ENCODE measurements at places on chromosomes 7 and 10.
A peak's percentile ranks its signal among the peaks of the same experiment; 100 is the strongest.

- DNase-seq, result no peak
These were observed 438.1 kb upstream of the NRP1 start for GRCh38 chr10:33772370-33773252.

DNA sequence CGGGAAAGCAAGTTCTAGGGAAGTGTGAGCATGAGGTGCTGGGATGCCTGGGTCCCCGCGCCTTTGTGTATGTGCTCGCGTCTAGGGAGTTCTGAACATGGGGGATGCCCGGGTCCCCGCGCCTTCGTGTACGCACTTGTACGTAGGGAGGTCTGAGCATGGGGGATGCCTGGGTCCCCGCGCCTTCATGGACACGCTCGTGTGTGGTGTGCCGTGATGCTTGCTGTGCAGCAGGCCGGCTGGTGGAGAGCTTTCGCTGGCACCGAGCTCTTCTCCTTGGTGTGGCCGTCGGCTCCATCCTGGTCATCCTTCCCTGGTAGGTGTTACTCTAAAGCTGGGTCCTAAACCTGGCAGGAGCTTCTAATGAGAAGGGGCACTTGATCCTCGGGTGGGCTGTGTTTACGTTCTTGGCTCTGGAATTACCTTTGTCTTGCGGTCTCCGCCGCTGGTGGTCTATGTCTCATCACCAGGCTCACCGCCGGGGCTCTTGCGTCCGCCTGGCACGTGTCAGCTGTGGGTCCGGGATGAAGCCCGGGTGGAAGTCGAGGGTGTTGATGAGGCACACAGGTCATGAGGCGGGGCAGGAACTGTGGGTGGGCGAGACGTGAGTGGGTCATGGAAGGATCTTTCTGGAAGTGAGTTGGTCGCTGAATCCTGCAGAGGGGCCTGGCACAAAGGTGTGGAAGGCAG, 63.5 kb downstream of the DNAJB6 start:
- DNase-seq, result no peak

DNA sequence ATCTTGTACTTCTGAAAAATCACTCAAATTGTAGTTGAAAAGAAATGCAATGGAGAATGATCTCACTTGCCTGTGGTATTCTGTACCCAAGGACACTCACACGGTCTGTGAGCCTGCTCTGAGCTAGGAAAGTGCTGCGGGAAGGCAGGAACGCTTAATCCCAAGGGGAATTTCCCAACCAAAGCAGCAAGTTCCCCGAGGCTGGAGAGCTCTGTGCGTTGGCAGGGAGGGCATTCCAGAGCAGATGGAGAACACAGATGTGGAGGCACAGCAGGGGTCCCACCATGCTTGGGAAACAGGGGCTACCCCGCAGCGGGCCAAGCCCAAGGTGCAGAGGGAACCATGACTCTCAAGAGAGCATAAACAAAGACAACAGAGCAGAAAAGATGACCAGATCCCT, 13.6 kb downstream of the SVIL start:
- no peak for DNase-seq

- DNase-seq, result no peak
These were observed 76.0 kb downstream of the HIP1 start for GRCh38 chr7:75662579-75663301.

- DNase-seq, result no peak
These were observed 192.9 kb downstream of the PTPN20 start for GRCh38 chr10:47104151-47104605.

GRCh38 chr7:139232377-139232717, 1.3 kb downstream of the UBN2 start:
- no peak for DNase-seq

GRCh38 chr7:6531492-6532279, 19.6 kb downstream of the GRID2IP start:
- DNase-seq, result no peak

DNA sequence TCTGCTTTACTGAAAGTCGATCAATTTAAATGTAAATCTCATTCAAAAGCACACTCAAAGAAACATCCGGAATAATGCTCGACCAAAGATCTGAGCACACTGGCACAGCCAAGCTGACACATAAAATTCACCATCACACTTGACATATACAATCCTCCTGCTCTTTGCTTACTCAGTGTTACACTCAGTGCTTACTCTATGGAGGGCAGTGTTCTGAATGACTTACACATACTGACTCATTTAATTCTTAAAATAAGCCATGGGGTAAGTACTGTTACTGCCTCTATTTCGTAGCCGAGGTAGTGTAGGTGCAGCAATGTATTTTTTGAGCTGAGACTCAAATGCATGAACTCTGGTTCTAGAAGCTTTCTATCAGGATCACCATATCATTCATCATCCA, 421.5 kb upstream of the LRRN3 start:
- DNase-seq, result no peak

DNA sequence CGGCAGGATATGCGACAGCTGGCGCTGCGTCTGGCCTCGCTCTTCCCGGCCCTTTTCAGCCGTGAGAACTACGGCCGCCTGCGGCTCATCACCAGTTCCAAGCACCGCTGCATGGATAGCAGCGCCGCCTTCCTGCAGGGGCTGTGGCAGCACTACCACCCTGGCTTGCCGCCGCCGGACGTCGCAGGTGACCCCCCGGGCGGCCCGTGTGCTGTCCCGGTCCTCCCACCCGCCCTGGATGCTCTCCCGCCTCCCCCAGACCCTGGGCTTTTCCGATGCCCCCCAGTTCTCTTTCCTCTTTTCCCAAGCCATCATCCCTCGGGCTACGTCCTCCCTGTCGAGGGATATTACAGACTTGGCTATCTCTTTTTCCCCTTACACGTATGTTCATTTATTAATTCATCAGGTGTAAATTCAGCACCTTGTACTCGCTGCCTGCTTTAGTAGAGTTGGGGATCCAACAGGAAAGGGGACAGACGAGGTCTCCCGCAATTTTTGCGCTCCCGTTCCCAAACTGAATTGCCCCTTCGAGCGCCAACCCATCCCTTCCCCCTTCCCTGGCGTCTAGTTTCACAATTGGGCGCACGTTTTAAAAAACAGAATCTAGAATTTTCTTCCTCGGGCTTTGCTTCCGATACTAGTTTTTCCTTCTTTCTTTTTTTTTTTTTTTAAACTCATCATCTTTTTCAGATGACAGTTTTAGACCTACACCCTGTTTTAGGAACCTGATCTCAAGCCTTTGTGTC, 846 bp downstream of the MINPP1 start:
- DNase-seq, result peak; percentile 17

- no peak for DNase-seq
These were observed 1.4 kb upstream of the TWIST1 start for GRCh38 chr7:19118636-19119371.

- DNase-seq, result no peak
These were observed 24.6 kb upstream of the MPP7 start for GRCh38 chr10:28327491-28327880.

- DNase-seq, result no peak
These were observed 103.8 kb downstream of the CYP26A1 start for GRCh38 chr10:93177511-93177910.

DNA sequence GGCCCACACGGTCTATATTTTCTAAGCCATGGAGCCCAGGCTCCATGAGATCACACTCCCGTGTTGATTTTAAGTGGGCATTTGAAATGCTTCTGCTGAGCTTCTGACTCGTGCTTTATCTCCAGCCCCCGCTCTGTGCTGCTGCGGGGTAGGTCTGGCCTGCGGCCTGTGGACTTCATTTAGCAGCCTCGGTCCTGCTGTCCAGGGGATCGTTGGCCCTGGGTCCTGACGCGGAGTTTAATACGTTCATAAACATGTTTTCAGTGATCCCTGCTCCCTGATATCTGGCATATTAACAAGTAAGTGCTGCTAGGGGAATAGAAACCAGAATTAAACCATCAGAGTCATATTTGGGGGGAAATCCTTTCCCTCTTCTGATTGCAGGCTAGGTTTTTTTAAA, 540.3 kb upstream of the MGMT start:
- no peak for DNase-seq

DNA sequence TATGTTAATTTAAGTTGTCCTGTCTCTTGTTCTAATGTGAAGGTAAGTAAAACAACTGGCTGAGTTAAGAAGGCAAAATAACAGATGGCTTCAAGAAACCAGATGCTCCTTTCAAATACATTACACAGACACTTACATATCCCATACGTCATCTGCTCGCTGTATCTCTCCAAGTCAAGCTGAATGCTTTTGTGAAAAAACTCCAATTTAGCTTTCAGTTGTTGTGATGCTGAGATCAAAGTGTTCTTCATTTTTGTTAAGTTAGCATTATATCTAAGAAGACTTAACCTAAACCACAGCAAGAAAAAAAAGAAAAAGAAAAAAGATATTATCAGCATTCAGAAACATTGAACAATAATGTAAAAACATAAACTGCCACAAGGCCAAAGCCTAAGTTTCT, 18.5 kb upstream of the ERLIN1 start:
- DNase-seq, result no peak

GRCh38 chr7:20507157-20507556, 108.3 kb upstream of the ABCB5 start:
- no peak for DNase-seq

GRCh38 chr7:2404714-2405119, 1.3 kb downstream of the CHST12 start:
- no peak for DNase-seq

GRCh38 chr7:124085179-124085578, 52.3 kb upstream of the TMEM229A start:
- DNase-seq, result no peak

GRCh38 chr7:25496476-25497368, 268.4 kb upstream of the NPVF start:
- peak; percentile 7 for DNase-seq

- DNase-seq, result no peak
These were observed 39.1 kb upstream of the RAB18 start for GRCh38 chr10:27464993-27465392.

- no peak for DNase-seq
These were observed 293.6 kb downstream of the CSTF2T start for GRCh38 chr10:51405580-51406351.

GRCh38 chr7:7710469-7710868, 7.9 kb downstream of the RPA3 start:
- DNase-seq, result no peak

- no peak for DNase-seq
These were observed 1.3 kb downstream of the REPIN1 start for GRCh38 chr7:150369748-150370501.

GRCh38 chr7:32145911-32146310, 75.7 kb upstream of the PDE1C start:
- DNase-seq, result no peak

DNA sequence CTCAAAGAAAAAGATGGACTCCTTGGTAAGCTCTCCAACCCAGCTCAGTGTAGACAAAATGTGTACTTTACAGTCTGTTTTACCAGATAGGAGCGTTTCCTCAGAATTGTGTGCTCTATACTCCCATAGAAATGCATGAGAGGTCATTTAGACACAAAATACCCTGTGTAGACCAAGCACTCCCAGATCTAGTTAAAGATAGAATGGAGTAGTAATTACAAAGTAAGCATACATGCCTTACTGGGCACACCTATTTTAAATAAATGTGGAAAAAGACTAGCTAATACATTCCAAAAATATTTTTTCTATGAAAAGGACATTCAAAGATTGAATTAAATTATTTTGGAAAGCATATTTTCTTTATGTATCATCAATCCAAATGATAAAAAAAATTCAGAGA, 271.9 kb upstream of the DGKB start:
- DNase-seq, result no peak

DNA sequence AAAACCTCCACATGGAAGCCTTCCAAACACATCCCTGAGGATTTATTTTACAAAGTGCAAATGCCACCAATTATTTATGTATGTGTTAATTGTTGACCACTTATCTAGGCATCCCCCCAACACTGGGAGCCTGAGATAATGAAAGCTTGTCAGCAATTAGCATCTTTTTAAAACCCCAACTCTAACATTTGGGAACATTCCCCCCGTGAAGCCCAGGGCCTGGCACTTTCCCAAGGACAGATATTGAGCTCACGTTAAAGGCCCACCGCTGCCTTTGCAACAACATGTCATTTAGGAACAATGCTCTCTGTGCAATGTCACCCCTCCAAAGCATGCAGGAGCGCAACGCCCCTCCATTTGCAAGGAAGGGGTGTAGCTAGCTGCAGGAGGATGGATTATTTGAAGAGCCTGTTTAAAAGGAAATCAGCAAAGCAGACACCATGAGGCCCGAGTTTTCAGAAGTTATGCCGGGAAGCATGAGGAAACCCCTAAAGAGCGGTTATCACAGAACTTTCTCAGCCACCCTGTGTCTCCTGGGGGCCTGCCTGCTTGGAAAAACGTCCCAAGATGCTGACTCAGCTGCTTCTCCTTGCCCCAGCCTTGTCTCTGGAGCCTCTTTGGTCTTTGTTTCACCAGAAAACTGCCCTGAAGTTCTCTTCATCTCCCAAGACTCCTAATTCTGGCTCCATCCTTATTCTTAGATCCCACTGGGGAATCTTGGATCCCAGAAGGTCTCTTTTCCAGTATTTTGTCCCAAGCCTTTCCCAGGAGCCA, 444.1 kb downstream of the GRID1 start:
- DNase-seq, result no peak

DNA sequence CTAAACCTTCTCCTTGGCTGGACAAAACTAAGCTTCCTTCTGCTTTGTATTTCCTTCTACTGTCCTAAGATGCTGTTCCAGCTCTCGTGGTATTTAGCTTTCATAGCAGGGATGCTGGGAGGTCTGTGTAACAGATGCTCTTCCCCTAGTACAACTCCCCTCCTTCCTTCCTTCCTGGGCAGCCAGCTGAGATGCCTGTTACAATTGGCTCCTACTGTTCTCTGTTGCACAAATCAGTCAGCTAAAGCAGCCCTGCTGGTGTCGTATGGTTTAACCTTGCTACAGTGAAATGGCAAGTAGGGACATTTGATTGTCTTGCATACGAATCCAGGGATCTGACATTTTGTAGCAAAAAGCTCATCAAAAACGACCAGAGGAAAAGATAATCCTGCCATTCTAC, 143.8 kb downstream of the ARHGAP21 start:
- no peak for DNase-seq

DNA sequence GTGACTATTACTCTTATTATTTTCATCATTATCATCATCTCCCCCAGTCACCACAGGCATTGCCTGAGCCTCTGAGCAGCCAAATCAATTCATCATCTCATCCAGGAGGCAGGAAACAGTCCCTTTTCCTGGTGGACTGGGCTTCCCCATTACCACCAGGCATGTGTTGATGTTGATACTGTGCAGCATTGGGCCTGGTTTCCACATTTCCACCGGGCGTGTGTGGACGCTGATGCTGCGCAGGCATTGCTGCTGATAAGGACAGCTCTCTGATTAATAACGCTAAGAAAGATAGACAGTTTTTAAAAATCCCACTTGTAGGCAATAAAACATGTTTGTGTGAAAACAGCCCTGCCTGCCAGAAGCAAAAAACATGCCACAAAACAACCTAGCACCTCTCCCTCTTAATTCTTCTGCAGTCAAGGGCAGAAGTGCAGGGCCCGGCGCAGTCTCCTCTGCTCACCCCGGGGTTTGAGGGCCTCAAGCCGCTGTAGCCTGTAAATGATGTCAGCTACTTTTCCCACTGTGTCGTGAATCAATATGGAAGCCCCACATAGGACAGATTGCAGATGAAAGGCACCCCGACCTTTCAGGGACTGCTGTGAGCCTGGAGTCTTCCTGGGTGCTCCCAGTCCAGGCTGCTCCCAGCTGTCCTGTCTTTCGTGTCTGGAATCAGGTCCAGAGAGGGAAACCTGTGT, 216.0 kb downstream of the WDR37 start:
- DNase-seq, result no peak

All from stimulated activated CD4-positive, alpha-beta T cell treated with anti-CD3 and anti-CD28 coated beads, Interleukin-12 subunit alpha, Interleukin-12 subunit beta, amount 100 ng/mL, for 48 hours (primary cell).